SJCRH30 (cell line): ENCODE measurements at places on chromosomes 6 and 20. TPM values are rescaled to one million over a fixed set of nuclear protein-coding genes. Genes with fewer than 3 reads are reported as not detected.

GRCh38 chr6:44265007-44265721 lies at the start of gene NFKBIE:
Gene NFKBIE (minus strand): TSS chr6:44265551. CDS start chr6:44265346, 205 bp downstream.
- peaks cover 14% of the 10 kb centered on the region for H3K27me3 ChIP-seq
- H3K4me1 ChIP-seq: peaks cover 11% of the 10 kb centered on the region; the same call in 1 of the 2 replicates
- no peak within 1 kb of the TSS; the same call in 1 of the 2 replicates for H3K27ac ChIP-seq
- peak; percentile 89 for DNase-seq

GRCh38 chr20:60341062-60341461 lies 382.8 kb downstream of the CDH26 start:
- peaks cover 16% of the 10 kb centered on the region; the same call in 1 of the 2 replicates for H3K27me3 ChIP-seq
- no peak overlapping the region for H3K27ac ChIP-seq
- H3K4me1 ChIP-seq: no peaks in the 10 kb centered on the region
- no peak overlapping the region for H3K4me3 ChIP-seq

DNA sequence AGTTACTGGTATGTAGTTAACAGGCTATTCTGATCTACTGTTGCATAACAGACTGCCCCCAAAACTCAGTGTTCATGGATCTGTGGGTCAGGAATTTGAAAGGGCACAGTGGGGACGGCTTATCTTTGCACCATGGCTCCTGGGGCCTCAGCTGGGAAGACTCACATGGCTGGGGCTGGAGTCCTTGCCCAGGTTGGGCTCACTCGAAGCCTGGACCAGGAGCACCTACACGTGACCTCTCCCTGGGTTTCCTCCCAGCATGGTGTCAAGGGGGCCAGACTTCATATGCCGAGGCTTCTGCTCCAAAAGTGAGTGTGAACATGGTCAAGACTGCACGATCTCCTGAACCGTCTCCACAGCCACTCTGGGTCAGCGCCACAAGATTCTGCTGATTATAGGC lies 11.7 kb downstream of the SYNDIG1 start:
- no peak overlapping the region for H3K27ac ChIP-seq
- no peaks in the 10 kb centered on the region for H3K4me1 ChIP-seq
- no peak for DNase-seq

DNA sequence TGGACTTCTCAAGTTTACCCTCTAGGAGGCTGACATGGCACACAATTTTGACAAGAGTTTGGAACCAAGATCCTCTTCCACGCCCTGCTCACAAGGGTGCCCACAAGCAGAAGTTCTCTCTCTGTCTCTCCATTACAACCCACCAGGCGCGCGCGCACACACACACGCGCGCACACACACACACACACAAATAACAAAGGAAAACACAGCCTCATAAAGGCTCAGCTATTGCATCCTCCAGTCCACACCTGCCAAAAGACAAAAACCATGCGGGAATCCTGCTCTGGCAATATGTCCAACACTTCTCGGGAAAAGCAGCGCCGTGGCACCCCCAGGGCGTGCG lies 870 bp downstream of the PAK5 start:
- no peak overlapping the region for H3K4me3 ChIP-seq
- H3K36me3 ChIP-seq: no peaks in the 10 kb centered on the region
- H3K27me3 ChIP-seq: peaks cover 4% of the 10 kb centered on the region; the same call in 1 of the 2 replicates
- no peak overlapping the region for H3K27ac ChIP-seq

- no peaks in the 10 kb centered on the region for H3K4me1 ChIP-seq
- H3K36me3 ChIP-seq: no peaks in the 10 kb centered on the region
- peak overlapping the region; percentile 91 for H3K4me3 ChIP-seq
- no peaks in the 10 kb centered on the region for H3K27me3 ChIP-seq
- DNase-seq: peak; percentile 69
These were observed 1.1 kb upstream of the SAMD5 start for GRCh38 chr6:147507162-147508041.

DNA sequence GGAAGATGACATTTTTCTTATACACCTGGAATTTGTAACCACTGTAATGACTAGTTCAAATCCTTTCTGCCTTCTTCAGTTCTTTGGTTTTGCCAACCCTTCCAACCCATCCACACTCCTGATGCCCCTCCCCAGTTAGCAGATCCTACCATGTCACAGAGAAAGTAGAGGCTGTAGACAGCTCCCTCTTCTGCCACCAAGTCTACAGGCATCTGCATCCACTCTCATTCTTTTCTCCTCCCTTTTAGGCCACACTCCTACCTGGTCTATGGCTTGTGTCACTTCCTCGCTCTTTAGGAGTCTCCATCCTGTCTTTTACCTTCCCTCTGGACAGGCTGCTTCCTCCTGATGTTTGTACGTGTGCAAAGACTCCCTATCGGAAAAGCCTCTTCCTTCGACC lies 13.5 kb upstream of the STK38 start:
- no peaks in the 10 kb centered on the region for H3K36me3 ChIP-seq
- peaks cover 13% of the 10 kb centered on the region for H3K4me1 ChIP-seq
- no peak overlapping the region for H3K4me3 ChIP-seq
- H3K27ac ChIP-seq: no peak overlapping the region
- no peaks in the 10 kb centered on the region for H3K27me3 ChIP-seq
- no peak for DNase-seq

The MRAP2 gene
- 18.3 and 20.3 TPM in 2 replicates for total RNA-seq

The RAET1E gene
- not detected in 2 replicates for total RNA-seq

The STXBP5 gene
- 32.9 and 33.4 TPM in 2 replicates for total RNA-seq

The TINAG gene
- total RNA-seq: not detected in 2 replicates

The NINL gene
- 14.1 and 18.1 TPM in 2 replicates for total RNA-seq

The SLC17A1 gene
- total RNA-seq: not detected in 2 replicates

The WFDC8 gene
- total RNA-seq: not detected in 2 replicates
